ENCODE measurements at places on chromosomes 2 and 18.

- DNase-seq: no peak
Observed at GRCh38 chr2:50957896-50958295, 74.0 kb downstream of the NRXN1 start.

DNA sequence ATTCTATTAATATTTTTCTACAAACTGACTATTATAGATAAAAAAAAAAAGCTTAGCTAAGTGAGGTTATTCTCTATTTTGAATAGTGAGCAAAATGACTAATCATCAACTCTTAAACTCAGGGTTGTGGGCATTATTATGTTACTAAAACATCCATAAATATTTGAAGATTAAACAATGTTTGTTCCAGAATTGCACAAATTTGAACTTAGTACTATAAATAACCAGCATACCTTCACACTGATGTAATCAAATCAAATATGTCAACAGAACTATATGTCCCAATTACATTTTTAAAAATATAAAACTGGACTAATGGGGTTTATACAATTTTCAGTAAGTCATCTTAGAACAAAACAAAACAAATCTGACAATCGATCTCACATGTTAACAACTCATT is 800.9 kb downstream of the LRP1B start:
- DNase-seq: no peak

DNA sequence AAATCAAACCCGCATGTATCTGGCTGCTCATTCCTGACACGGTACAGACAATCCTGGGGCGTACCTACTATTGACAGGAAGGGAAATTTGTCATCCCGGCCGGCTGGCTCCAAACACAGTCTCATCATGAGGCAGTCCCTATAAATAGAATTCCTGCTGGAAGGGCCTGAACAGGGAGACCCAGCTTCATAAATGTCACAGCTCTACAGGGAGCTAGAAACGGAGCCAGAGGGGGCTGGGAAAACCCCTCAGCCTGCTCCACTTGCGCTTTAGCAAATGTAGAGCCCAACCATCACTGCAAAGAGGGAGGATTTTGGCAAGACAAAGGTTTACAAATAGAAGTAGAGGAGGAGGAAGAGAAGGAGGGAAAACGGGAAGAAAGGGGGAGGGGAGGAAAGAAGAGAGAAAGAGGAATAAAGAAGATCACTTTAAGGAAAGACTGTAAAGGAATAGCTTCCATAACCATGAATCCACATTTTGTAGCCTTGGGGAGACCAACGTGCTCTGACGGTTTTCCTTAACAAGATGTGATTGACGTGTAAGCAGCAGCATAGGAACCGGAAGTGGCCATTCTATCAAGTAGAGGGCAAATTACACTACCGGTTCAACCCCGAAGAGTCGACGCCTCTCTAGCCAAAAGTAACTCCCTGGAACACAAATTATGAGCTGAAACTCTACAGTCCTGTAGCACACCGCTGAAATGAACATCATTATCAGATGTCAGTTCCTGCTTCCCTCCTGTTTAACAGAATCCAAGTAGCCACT is 56.8 kb upstream of the TTN start:
- no peak for DNase-seq

GRCh38 chr2:9708683-9709538 is 78.1 kb upstream of the YWHAQ start:
- DNase-seq: no peak

- no peak for DNase-seq
Observed at GRCh38 chr2:225236769-225237323, 162.7 kb upstream of the NYAP2 start.

DNA sequence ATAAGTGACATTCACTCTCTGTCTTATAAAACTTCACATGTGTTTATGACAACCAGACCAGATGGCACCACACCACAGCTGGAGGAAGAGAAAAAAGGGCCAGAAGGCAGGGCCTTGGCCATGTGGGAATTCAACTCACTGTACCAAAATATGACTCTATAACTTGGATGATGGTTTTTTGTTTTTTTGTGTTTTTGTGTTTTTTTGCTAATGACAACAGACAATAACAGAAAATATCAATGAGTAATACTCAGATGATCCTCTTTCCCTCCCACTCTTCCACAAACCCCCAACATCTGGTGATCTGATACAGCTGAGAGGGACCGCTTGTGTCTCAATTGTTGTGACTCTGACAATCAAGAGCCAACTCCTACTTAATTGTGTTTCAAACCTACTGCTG is 12.4 kb downstream of the NMI start:
- no peak for DNase-seq

DNA sequence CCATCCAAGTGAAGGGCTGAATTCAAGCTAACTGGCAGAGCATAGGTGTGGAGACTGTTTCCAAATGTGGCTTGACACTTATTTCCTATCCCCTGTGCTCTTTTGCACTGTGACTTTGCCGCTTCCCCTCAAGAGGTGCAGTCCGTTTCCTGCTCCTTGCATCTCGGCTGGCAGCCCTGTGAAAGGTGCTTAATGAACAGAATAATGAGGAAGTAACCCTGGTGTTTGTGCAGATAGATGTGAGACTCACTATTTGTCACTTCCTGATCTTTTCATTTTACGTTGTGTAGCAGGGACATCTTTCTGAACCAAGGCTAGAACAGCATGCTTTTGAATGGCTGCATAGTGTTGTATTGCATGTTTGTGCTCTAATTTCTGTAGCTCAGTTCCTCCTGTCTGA is 60.8 kb downstream of the CEP192 start:
- DNase-seq: no peak

- no peak for DNase-seq
Observed at GRCh38 chr2:191578031-191578430, 99.9 kb upstream of the NABP1 start.

- no peak for DNase-seq
Observed at GRCh38 chr2:2243666-2244065, 87.4 kb downstream of the MYT1L start.

- no peak for DNase-seq
Observed at GRCh38 chr2:46850742-46851141, 64.9 kb downstream of the MCFD2 start.

GRCh38 chr2:231940795-231941194 is 14.6 kb upstream of the NPPC start:
- DNase-seq: no peak

- no peak for DNase-seq
Observed at GRCh38 chr2:182452456-182452990, 25.7 kb upstream of the PDE1A start.

DNA sequence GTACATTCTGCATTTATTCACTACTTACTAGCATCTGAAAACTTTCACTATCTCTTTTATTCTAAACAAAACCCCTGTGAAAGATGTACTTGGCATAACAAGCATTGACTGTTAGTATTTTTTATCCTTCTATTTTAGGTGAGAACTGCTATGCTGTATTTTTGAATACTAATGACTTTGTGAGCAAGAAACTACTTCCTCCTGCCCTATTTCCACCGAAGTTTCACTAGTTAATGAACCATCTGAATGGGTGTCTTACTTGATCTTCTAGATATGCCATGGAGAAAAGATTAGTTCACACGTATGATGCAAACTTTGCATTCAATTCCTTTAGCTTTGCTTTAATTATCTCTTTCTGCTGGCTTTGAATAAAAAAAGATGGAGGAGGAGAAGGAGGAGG is 68.1 kb downstream of the EPHA4 start:
- no peak for DNase-seq

- DNase-seq: no peak
Observed at GRCh38 chr2:163633291-163633690, 102.5 kb downstream of the FIGN start.

DNA sequence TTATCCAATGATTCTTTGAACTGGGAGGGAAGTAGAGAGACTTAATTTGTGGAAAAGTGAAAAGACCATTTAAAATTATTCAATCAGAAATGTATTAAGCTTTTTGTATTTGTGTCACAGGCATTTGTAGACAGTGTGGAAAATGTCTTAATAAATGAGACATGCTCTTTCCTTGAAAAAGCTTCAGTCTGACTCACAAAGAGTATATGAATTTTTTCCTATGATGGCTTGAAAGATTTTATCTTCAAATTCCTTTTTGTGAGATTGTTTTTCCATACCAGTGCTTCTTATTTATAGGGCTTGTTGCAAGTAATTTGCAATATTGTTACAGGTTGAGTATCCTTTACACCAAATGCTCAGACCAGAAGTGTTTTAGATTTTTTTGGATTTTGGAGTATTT is 39.5 kb downstream of the STON1 start:
- no peak for DNase-seq

DNA sequence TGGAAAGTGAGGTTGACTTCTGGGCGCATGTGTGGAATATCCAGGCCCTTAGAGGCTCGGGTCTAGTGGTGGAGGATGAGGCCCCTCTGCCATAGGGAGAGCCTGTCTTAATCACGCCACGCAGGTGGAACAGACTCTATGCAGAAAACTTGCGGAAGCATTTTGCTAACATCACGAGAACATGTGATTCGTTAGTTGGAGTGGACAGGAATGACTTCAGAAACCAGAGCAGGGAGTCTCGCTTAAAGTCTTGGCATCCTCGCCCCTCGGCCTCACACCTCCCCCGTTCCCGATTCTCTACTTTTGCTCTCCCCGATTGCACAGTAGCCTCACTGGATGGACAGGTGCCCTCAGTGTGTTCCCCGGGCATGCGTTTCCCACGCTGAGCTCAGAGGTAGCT is 333.4 kb downstream of the GBX2 start:
- DNase-seq: no peak

DNA sequence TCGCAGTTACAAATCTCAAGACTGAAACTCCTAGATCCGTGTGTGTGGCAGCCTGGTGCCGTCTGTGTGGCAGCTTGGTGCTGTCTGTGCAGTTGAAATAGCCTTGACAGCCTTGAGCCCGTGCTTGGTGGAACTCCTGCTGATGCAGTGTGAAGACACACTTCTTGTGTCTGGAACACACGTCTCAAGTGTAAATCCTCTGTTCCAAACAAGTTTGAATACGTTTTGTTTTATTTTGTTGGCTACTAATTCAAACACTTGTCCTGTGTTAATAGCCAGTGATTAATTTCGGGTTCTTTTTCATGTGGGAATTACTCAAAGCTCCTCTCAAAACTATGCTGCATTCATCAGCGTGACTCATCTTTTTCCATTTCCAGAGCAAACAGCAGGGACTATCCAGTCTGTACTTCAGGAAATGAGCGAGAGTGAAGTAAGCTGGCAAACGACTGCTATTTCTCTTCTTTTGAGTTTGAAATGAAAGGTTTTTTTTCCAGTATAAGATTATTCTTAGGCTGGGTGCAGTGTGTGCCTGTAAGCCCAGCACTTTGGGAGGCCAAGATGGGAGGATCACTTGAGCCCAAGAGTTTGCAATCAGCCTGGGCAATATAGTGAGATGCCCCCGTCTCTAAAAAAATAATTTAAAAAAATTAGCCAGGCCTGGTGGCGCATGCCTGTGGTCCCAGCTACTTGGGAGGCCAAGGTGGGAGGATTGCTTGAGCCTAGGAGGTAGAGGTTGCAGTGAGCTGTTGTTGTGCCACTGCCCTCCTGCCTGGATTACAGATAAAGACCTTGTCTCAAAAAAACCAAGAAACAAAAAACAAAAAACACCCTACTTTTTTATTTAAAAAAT is 152.9 kb downstream of the SPP2 start:
- DNase-seq: no peak

GRCh38 chr2:6011921-6012320 is 319.7 kb downstream of the SOX11 start:
- DNase-seq: no peak

- DNase-seq: no peak
Observed at GRCh38 chr18:7084080-7085065, 33.2 kb downstream of the LAMA1 start.

DNA sequence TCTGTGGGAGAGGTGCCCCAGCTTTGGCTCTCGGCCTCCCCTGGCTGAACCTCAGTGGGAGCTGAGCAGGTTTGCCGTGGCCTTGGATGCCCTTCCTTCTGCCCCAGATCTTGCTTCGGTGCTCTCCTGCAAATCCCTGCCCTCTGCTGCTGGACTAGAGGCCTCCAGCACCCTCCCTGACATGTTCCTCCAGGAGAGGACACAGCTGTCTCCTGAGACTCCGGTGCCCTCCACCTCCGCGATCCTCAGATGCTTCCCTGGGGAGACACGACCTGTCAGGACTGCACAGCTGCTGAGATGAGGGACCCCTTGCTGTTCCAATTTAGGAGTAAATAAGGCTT is 7.3 kb upstream of the NT5DC4 start:
- no peak for DNase-seq

- DNase-seq: no peak
Observed at GRCh38 chr2:163264341-163264740, 425.8 kb upstream of the KCNH7 start.

DNA sequence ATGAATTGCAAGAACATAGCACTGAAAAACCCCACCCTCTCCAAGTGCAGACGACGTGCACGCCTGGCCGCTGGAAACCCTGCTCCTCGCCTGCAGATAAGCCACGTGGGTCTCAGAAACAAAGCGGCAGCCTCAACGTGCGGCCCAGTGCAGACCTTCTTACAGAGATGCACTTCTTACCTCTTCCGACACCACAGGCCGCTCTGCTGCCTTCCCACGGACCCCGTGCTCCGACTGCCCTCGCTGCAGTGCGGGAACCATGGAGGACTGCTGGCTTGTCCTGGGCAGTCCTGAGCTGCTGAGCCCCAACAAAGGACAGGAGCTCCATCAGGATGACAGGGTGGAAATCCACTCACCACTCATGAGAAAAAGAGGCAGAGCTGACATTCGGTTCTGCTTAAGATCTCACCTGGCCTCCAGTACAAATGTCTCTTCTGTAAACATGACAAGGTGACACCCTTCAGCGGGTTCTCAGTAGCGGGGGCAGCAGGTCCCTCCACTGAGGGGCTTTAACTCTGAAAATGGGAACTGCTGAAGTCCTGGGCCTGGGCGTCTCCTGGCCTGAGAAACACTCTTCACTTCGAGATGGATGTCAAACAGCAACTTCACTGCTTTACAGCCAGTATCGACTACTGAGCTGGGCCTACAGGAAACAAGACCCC is 6.2 kb downstream of the COPS9 start:
- DNase-seq: no peak

GRCh38 chr2:205885492-205886099 is 200.4 kb downstream of the INO80D start:
- no peak for DNase-seq

DNA sequence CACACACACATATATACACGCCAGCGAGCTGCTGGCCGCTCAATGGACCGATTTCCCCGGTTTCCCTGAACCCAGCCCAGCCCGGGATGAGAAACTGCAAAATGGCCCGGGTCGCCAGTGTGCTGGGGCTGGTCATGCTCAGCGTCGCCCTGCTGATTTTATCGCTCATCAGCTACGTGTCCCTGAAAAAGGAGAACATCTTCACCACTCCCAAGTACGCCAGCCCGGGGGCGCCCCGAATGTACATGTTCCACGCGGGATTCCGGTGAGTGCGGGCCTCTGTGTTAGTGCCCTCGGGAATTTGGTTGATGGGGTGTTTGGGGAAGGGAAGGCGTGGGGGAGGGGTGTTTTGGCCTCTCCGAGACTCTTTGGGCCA is 392 bp downstream of the ST8SIA3 start:
- no peak for DNase-seq

- DNase-seq: no peak
Observed at GRCh38 chr2:10981941-10982431, 70.3 kb downstream of the KCNF1 start.

GRCh38 chr2:146457221-146457620 is 1387.6 kb upstream of the ACVR2A start:
- DNase-seq: no peak

- no peak for DNase-seq
Observed at GRCh38 chr2:185502351-185502750, 236.3 kb upstream of the FSIP2 start.
